ENCODE measurements at places on chromosomes 3 and 15. TPM values are rescaled to one million over a fixed set of nuclear protein-coding genes. Genes with fewer than 3 reads are reported as not detected.
A peak's percentile ranks its signal among the peaks of the same experiment; 100 is the strongest.

DNA sequence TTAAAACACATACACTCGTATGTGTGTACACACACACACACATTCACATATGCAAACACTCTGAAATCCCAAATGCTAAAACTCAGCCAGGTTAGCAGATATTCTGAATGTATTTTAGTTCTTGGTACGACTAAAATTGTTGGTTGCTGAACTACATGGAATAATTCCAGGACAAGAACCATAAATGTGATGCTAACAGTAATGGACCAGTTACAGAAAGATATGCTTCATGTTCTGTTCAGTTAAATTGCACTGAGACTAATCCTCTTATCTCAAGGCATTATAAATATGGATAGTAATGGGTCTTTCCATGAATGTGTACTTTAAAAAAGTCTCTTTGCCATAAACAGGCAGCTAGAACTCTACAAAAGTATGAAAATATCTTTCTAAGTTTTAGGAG, 113.3 kb downstream of the FRMD4B start:
- no peak overlapping the region for H3K4me3 ChIP-seq
- H3K27me3 ChIP-seq = no peaks in the 10 kb centered on the region
- no peaks in the 10 kb centered on the region for H3K36me3 ChIP-seq
- no peak overlapping the region for H3K27ac ChIP-seq
- no peaks in the 10 kb centered on the region for H3K4me1 ChIP-seq

DNA sequence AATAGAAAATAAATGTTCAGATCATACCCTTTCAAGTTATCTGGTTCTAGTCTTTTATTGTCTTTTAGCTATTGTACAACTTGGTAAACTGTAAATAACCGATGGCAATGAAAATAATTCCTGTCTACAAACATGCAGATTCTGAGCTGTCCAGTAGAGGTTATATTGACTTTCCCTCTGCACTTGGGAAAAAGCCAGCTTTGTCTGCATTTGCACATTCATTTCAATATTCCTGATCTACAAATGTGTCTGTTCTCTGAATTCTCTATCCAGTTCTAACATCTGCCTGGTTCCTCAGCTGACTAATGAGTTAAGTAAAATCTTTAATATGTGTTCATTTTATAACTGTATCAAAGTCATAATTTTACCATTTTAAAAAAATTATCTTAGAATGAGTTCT, 408.5 kb downstream of the ERC2 start:
- no peaks in the 10 kb centered on the region for H3K36me3 ChIP-seq
- H3K4me1 ChIP-seq = no peaks in the 10 kb centered on the region
- no peaks in the 10 kb centered on the region for H3K27me3 ChIP-seq
- no peak overlapping the region for H3K27ac ChIP-seq

CCR5 gene
- not detected for total RNA-seq

TMPRSS7 gene
- not detected for total RNA-seq

MYEF2 gene
- total RNA-seq = 13.6 TPM

GRCh38 chr15:48644827-48645557, 517 bp downstream of the FBN1 start:
- H3K27me3 ChIP-seq = no peaks in the 10 kb centered on the region
- no peaks in the 10 kb centered on the region for H3K36me3 ChIP-seq
- DNase-seq = no peak
- peaks cover 16% of the 10 kb centered on the region for H3K4me1 ChIP-seq

- no peaks in the 10 kb centered on the region for H3K27me3 ChIP-seq
- no peaks in the 10 kb centered on the region for H3K4me1 ChIP-seq
- no peak overlapping the region for H3K27ac ChIP-seq
- no peaks in the 10 kb centered on the region for H3K36me3 ChIP-seq
- DNase-seq = no peak
- no peak overlapping the region for H3K4me3 ChIP-seq
Observed at GRCh38 chr3:179493260-179493659, 42.0 kb upstream of the GNB4 start.

- no peaks in the 10 kb centered on the region for H3K4me1 ChIP-seq
- no peak for DNase-seq
- H3K27me3 ChIP-seq = no peaks in the 10 kb centered on the region
- no peak overlapping the region for H3K27ac ChIP-seq
Observed at GRCh38 chr15:65426216-65426853, 3.6 kb upstream of the IGDCC4 start.

IP6K2 gene
- 101 TPM for total RNA-seq

GRCh38 chr3:65685621-65686235, 353.0 kb downstream of the MAGI1 start:
- no peaks in the 10 kb centered on the region for H3K4me1 ChIP-seq
- no peak for DNase-seq
- H3K4me3 ChIP-seq = no peak overlapping the region
- peak overlapping the region; percentile 40 for H3K27ac ChIP-seq

DNA sequence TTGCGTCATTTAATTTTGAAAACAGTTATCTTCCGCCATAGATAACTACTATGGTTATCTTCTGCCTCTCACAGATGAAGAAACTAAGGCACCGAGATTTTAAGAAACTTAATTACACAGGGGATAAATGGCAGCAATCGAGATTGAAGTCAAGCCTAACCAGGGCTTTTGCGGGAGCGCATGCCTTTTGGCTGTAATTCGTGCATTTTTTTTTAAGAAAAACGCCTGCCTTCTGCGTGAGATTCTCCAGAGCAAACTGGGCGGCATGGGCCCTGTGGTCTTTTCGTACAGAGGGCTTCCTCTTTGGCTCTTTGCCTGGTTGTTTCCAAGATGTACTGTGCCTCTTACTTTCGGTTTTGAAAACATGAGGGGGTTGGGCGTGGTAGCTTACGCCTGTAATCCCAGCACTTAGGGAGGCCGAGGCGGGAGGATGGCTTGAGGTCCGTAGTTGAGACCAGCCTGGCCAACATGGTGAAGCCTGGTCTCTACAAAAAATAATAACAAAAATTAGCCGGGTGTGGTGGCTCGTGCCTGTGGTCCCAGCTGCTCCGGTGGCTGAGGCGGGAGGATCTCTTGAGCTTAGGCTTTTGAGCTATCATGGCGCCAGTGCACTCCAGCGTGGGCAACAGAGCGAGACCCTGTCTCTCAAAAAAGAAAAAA, 1.2 kb downstream of the B2M start:
- H3K4me3 ChIP-seq = peak overlapping the region; percentile 90
- DNase-seq = peak; percentile 24
- H3K27ac ChIP-seq = peak overlapping the region; percentile 97
- no peaks in the 10 kb centered on the region for H3K27me3 ChIP-seq

GP5 gene
- total RNA-seq = 0.11 TPM

DNA sequence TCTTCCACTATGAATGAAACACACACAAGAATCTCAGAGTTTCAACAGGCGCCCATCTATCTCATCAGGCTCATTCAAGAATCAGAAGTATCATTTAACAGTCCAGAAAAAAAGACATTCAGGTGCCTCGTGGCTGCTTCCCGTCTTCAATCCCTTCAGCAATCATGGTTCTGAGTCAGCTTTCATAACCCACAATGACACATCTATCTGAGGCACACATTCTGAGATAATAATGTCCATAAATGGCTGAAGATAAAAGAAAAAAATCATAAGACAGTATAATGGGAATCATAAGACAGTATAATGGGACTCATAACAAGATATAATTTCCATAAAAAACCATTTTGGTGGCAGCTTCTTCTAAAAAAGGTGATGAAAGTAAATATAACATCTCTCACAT, 52.4 kb downstream of the TNIK start:
- H3K27me3 ChIP-seq = no peaks in the 10 kb centered on the region
- no peak overlapping the region for H3K27ac ChIP-seq
- H3K4me1 ChIP-seq = no peaks in the 10 kb centered on the region
- no peaks in the 10 kb centered on the region for H3K36me3 ChIP-seq
- H3K4me3 ChIP-seq = no peak overlapping the region

Measured in ascending aorta (tissue), 2 donors.